ENCODE measurements at places on chromosomes 4 and X.

DNA sequence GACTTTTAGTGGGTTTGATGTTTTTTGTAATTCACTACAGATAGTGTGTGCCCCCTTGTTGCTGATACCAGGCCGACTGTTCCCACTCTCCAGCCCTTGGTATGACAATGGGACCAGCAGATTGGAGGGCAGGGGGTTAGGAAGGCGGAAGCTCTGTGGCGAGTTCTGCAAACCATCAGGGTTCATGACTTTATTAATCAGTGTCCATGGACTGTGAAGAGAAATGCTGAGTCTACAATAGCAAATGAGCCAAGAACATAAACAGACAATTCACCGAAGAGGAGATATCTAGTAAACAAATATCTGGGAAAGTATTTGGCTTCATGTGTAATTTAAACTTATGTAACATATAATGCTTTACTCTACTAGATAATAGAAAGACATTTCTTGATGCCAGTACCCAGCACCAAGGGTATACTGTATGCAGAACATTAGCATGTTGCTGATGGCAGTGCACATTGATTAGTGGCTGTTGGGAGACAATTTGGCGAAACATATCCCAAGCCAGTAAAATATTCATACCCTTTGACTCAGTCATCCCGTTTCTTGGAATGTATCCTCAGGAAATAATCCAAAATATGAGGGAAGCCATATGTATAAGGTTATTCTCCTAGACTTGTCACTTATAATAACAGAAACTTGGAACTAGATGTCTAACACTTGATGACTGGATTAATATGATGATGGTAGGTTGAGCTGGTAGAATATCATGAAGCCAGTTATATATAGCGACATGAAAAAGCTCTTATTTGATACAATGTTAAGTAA is 169.4 kb downstream of the PTTG2 start:
- DNase-seq, result no peak

DNA sequence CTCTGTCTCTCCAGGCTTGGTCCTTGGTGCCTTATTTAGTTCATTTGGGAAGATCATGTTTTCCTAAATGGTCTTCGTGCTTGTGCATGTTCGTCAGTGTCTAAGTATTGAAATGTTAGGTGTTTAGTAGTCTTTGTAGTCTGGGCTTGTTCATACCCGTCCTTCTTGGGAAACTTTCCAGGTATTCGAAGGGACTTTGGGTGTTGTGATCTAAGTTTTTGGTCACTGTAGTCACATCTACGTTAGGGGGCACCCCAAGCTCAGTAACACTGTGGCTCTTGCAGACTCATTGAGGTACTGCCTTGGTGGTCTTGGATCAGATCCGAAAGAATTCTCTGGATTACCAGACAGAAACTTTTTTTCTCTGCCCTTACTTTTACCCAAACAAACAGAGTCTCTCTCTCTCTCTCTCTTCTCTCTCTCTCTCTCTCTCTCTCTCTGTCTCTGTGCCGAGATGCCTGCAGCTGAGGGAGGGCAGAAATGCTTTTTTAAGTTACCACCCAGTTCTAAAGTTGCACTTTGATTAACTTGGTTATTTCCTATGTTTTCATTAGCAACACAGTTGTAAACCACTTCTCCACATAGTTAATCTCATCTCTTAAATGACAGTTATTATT is 67.6 kb upstream of the SLC7A3 start:
- DNase-seq, result no peak

DNA sequence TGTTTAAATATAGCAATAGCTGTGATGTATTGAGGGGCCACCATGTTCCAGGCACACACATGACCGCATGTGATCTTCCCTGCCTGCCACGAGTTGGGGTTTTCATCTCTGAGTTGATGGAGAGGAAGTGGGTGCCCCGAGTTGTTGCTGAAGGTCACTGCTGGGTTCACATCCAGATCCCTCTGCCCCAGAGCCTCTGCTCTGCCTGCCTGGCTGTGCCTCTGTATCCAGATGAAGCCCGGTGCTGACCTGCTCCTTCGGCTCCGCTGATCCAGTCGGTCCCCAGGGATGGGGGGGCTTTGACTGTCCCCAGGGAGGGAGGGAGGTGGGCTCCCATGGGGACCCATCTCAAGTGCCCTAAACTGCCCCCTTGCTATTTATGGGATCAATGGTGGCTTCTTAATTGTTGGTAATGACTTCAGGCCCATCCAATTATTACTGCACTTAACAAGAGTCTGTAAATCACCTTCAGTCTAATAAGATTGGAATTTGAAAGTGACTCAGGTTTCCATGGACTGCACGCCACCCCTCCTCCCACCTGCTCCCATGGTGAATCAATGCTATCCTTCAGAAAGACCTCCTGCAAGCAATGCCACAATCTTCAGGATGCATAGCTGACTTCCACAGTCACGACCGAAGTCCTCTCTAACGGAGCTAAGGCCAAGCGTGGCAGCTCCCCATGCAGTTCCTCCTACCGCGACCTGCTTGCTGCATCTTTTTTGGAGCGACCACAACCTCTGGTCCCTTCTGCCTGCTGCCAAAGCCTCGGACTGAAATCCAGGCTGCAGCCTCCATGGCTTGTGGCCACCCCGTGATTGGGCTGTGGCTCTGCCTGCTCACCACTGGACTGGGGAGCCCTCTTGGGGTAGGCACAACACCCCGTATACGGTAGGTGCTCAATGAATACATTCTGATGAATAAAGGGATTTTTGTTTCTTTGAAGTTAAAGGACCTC is 73.1 kb downstream of the CPZ start:
- no peak for DNase-seq

- DNase-seq, result no peak
These were observed 532 bp upstream of the SH3BP2 start for GRCh38 chr4:2792396-2792710.

- no peak for DNase-seq
These were observed 63.9 kb downstream of the CPEB2 start for GRCh38 chr4:15066140-15066539.

GRCh38 chr4:105520819-105521790 is 31.3 kb upstream of the ARHGEF38 start:
- DNase-seq, result no peak

DNA sequence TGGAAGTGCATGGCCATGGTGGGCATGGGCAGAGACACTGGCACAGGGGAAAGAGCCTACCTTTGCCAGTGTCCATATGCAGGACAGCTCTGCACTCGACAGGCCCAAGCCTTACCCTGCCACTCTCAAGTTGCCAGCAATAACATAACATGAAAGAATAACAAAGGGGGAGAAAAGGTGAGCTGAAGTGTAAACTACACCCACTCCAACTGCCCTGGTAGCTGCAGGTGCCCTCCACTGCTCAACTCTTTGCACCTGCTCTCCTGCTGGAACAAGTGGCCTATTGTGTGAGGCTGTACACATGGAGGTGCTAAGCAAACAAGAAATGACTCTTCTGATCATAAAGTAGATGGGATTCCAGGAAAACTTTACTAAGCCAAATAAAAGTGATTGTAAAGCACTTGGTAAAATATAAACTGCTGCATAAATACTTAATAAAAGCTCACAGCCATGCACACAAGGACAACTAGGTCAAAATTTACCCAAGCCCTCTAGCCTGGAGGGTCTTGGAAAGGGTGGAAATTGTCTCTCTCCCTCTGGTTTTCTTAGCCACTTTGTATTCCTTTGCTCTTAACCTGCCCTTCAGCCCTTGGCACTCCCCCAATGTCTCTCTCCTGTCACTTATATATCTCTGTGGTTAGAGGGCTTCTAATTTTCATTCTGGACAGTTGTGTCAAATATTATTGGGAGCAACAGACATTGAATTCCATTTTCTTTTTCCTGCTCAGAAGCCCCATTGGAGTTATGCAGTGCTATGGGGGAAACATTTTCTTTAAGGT is 261.2 kb upstream of the GPC4 start:
- no peak for DNase-seq

GRCh38 chr4:1868293-1868692 is 2.9 kb upstream of the NSD2 start:
- DNase-seq, result no peak

DNA sequence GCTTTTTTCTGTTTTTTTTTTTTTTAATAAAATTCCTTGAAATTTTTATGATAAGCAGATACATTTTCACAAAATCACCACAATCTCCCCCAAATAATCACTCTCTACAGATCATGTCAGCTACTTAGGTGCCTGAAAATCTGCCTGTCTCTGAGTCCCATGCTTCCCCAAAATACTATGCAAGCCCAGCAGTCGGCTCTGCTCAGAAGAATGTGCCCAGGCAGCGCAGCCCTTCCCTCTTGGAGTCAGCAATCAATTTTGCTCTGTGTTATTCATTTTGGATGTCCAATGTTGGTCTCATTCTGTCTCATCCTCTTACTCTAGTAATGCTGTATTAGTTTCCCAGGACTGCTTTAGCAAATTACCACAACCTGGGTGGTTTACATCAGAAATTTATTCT is 24.9 kb upstream of the C1QTNF7 start:
- no peak for DNase-seq

DNA sequence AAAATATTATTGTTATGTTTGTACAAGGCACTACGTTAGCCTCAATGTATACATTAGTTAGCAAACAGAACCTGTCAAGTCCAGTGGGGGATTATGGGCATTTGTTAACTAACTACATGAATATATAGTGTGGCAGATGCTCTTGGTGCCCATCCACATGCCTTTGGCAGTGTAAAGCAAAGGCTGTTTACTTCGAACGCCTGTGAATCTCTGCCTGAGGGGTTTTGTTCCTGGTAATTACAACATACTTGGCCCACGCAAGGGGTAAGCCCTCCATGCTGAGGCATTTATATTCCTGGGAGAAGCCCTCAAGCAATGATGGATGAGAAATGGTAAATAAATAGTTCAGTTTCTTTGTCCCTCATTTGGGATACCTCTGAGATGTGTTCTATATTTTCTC is 119.7 kb downstream of the IL1RAPL1 start:
- no peak for DNase-seq

Measured in activated T-helper 1 cell treated with Interleukin-2 at 50 U/mL for 16 hours (primary cell).